ENCODE measurements at places on chromosomes 1 and 21.
A peak's percentile ranks its signal among the peaks of the same experiment; 100 is the strongest.

DNA sequence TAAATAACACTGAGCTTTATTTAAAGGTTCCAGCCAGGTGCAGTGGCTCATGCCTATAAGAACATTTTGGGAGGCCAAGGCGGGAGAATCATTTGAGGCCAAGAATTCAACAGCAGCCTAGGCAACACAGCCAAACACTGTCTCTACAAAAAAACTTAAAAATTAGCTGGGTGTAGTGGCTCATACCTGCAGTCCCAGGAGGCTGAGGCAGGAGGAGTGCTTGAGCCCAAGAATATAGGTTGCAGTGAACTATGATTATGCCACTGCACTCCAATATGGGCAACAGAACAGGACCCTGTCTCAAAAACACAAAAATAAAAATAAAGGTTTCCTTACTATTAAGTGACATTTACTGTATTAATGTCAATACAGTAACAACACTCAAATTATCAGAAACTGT lies 2.1 kb downstream of the TAF12 start:
- no peak for DNase-seq

DNA sequence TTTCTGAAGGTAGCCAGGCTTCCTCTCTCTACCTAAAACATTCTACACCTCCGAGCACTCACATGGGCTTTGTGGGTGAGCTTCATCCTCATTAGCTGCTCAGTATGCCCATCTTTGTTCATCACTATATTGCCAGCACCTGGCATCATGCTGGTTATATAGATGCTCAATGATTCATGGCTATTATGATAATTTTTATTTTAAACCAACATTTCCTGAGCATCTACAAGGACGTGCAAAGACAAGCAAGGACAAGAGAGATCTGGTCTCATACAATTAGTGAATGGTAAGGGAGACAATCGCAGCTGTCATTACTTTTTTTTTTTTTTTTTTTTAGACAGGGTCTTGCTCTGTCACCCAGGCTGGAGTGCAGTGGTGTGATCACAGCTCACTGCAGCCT lies 11.3 kb upstream of the QSOX1 start:
- no peak for DNase-seq

DNA sequence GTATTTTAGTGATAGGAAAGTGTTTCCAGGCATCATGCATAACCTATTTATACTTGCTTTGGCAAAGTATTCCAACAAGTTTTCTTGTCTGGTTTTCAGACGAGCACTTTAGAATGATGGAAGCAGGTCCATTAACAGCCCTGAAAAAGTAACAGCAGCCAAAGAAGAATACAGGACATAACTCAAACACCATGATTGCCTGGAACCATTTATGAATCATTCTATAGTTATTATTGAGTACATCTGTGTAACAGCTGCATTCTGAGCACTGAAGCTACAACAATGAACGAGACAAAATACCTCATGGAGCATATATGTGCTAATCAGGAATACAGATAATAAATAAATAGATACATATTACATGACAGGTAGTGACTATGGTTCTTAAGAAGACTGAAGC lies 12.6 kb downstream of the IL10RB start:
- no peak for DNase-seq

- no peak for DNase-seq
Observed at GRCh38 chr1:11301601-11302000, 28.6 kb downstream of the UBIAD1 start.

DNA sequence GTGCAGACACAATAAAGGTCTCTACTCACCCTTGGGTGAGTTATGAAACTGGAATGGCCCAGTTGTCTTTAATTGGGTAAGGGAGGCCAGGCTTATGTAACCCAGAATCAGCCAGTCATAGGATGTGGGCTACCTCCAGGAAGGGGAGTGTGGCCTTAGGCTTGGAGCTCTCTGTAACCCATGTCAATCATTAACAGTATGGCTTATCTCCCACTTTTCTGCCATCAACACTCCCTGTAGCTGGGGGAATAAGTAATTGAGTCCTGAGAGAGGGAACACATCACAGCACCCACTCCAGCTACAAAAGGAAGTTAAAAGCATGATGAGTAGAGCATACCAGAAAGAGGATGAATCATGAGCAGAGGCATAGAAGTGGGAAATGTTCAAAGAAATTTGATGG lies 327.0 kb upstream of the DUSP10 start:
- no peak for DNase-seq

- no peak for DNase-seq
Observed at GRCh38 chr1:108106775-108107174, 93.4 kb downstream of the SLC25A24 start.

GRCh38 chr1:67978890-67979516 lies 71.4 kb downstream of the DIRAS3 start:
- no peak for DNase-seq

- DNase-seq, result no peak
Observed at GRCh38 chr1:197808880-197809279, 33.6 kb upstream of the DENND1B start.

- no peak for DNase-seq
Observed at GRCh38 chr1:74388855-74389254, 123.6 kb downstream of the LRRC53 start.

GRCh38 chr1:213687832-213688231 lies 299.9 kb upstream of the PROX1 start:
- no peak for DNase-seq

GRCh38 chr21:45309069-45309986 lies 21.6 kb upstream of the POFUT2 start:
- peak; percentile 51 for DNase-seq

DNA sequence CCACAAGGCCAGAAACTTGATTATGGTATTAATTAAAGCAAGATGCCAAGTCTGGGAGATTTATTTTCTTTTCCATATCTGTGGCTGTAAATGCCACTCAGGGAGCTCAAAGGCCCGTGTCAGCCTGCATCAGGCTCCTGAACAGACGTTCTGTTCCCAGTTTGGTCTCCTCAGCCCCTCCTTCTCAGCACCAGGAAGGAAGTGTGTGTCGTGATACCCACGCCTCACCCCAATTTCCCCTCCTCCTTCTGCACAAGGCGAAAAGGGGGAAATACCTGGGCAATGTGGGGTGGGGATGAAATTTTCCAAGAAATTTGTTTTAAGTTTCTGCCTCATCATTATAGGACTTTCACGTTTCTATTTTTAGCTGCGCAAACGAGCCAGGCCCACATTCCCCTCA lies 112.0 kb downstream of the SYF2 start:
- DNase-seq, result no peak

GRCh38 chr1:53142226-53142853 lies at the start of gene SLC1A7:
TSS of gene SLC1A7 (minus strand) at chr1:53142638. CDS start at chr1:53142449, 189 bp downstream.
- DNase-seq, result no peak

DNA sequence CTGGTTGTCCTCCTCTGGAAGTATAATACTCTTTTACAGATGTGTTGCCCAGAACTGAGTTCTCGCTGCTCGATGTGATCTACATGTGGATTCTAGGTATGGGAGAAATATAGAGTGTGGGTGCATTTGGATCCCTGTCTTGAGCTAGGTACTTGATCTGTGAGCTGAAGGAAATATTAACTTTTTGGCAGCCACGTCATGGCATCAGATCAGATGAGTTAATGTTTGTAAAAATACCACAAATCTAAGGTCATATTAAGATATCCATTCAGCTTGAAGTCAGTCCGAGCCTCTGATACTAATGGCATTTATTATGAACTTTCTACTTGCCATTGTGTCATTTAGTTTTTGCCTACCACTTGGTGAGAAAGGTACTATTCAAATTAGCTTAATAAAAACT lies 24.6 kb downstream of the MAPKAPK2 start:
- DNase-seq, result no peak

DNA sequence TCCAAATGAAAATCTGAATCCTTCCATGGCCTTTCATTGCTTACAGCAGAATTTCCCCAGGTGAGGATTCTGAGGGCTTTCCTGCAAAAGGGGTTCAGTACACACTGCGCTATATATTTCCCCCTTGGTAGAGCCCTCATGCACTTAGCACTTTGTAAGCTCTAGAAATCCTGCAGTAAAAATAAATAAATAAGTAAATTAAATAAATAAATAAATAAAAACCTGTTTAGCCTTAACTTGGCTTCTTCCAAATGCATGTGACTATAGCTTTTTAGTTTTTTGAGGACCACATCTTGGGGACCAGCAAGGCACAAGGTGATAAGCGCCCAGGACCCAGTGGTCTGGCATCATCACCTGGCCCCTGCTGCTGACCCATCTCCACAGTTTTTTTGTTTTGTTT lies 3.2 kb upstream of the BMP8B start:
- no peak for DNase-seq

DNA sequence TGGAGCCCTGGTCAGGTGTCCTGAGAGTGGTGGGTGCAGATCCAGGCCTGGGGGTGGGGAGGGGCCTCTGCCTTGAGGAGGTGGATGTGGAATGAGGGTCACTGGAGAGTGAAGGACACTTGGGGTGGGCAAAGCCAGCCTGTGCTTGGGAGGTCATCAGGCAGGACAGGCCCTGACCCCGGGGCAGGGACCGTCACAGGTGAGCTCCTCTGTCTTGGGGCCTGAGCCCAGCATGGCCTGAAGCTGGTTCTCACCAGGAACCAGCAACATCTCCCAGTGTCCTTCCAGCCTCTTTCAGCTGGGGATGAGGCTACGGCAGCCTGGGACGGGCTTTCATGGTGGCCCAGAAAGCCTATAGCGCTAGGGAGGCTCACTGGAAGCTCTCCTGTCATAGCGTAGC lies 831 bp upstream of the KRTAP10-2 start:
- DNase-seq, result no peak

- no peak for DNase-seq
Observed at GRCh38 chr1:75170011-75170410, 35.8 kb downstream of the LHX8 start.

DNA sequence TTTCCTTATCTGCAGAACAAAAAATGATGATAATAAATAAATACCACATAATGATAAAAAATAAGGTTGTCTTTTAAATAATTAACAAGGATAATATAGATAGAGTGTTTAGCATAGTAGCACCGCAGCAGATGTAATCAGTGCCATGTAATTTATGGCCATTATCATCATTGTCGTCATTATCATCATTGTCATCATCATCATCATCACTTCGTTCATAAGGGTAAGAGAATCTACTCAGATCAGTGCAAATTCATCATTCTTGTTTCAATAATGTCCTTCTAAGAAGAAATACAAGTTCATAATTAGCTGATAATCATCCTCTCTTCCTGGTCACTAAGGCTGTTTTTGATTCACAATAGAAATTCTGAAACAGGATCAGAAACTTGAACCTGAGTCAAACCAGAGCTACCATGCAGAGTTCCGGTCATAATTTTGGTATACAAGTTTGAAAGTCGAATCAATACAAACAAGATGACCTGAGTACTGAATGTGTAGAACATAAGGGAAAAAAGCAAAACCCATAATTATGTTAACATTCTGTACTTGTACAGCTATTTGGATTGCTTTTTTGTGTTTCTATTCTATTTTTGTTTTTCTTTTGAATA lies 172.0 kb downstream of the LRRC40 start:
- DNase-seq, result no peak

DNA sequence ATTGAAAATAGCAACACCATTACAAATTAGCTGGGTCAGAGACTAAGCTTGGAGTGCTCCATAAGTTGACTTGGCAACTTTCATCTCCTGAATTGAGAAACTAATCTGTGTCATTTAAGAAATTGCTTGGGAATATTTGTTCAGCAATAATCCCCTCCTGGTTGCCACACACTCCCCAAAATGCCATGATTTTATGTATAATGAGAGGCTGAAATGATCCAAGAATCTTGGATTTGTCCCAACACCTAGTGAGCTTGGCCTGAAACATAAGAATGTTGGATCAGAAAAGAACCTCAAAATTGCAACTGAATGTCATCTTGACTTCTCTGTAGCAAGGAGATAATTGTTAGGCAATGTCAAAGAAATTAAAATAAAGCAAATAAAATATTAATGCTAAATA lies 805.9 kb upstream of the ADAMTS5 start:
- DNase-seq, result no peak

GRCh38 chr1:77018761-77019160 lies 151.5 kb downstream of the ST6GALNAC5 start:
- DNase-seq, result no peak

- DNase-seq, result no peak
Observed at GRCh38 chr21:34180826-34181359, 107.5 kb downstream of the MRPS6 start.

Data from stimulated activated CD4-positive, alpha-beta T cell treated with anti-CD3 and anti-CD28 coated beads, Interleukin-4, amount 100 ng/mL, for 48 hours (primary cell).